A673 (cell line): ENCODE measurements at places on chromosomes 1 and 21. TPM values are rescaled to one million over a fixed set of nuclear protein-coding genes. Genes with fewer than 3 reads are reported as not detected.

DNA sequence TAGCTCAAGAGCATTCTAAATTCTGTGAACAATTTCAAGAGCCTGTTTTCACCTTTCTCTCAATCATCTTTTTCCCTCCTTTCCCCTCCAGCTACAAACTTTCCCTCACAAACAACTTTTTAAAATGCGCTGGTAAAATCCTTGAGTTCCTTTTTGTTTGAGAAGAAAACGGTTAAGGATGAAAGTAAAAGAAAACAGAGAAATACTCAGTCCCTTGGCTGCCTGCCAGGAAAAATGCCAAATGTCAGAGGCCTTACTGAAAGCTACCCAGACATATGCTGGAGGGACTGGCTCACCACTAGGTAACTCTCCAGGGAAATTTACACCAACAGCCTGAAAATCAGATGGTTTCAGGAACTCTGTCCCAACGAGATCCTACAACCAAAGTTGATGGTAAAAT lies 11.0 kb upstream of the SERBP1 start:
- DNase-seq, result no peak
- no peaks in the 10 kb centered on the region for H3K27me3 ChIP-seq
- no peak overlapping the region for H3K27ac ChIP-seq
- H3K4me3 ChIP-seq, result no peak overlapping the region

GRCh38 chr1:53187401-53187800 lies 9.2 kb upstream of the CPT2 start:
- H3K27me3 ChIP-seq, result no peaks in the 10 kb centered on the region
- H3K4me3 ChIP-seq, result no peak overlapping the region
- no peak for DNase-seq
- H3K27ac ChIP-seq, result no peak overlapping the region
- H3K4me1 ChIP-seq, result no peaks in the 10 kb centered on the region
- no peaks in the 10 kb centered on the region for H3K36me3 ChIP-seq

DNA sequence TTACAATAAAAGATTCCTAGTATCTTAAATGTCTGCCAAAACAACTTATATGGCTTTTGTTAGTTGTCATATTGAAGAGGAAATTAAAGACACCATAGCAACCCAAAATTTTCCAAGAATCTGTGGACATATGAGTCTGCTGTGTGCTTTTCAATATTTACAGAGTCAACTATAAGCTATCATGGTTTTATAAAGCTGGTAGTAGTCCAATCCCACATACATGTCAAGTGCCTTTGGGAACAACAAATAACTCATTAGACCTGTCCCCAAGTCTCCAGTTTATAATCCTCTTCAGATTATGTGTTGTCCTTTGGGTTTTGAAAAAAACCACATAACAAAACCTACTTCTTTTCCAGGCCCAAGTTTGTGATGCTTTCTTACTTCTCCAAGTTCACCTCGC lies 293.8 kb upstream of the USP25 start:
- no peaks in the 10 kb centered on the region for H3K36me3 ChIP-seq
- no peak overlapping the region for H3K27ac ChIP-seq
- H3K4me3 ChIP-seq, result no peak overlapping the region
- no peak for DNase-seq
- H3K4me1 ChIP-seq, result no peaks in the 10 kb centered on the region

- H3K4me3 ChIP-seq, result no peak overlapping the region
- H3K27me3 ChIP-seq, result no peaks in the 10 kb centered on the region
- no peak overlapping the region for H3K27ac ChIP-seq
- H3K36me3 ChIP-seq, result no peaks in the 10 kb centered on the region
Measured at GRCh38 chr1:9302745-9303524, 10.2 kb downstream of the SPSB1 start.

DNA sequence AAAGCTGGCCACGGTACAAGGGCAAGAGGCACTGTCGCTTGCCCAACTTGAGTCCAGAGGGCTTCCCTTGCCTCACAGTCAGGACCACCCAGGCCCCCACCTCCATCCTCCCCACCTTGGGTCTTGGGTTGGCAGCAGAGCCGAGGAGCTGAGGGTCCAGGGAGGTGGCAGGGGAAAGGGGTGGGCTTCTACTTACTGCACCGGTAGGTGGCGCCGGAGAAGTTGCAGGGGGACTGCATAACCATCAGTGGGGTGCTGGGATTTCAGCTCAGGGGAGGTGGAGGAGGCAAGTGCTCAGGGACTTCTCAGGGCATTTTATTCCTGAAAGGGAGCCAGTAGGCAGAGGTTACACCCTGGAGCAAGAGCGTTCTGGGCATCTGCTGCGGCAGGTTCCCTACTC lies 44.0 kb downstream of the TRIM62 start:
- H3K4me1 ChIP-seq, result peaks cover 8% of the 10 kb centered on the region
- no peaks in the 10 kb centered on the region for H3K36me3 ChIP-seq
- peak; percentile 72 for DNase-seq
- no peak overlapping the region for H3K27ac ChIP-seq
- no peak overlapping the region for H3K4me3 ChIP-seq

DNA sequence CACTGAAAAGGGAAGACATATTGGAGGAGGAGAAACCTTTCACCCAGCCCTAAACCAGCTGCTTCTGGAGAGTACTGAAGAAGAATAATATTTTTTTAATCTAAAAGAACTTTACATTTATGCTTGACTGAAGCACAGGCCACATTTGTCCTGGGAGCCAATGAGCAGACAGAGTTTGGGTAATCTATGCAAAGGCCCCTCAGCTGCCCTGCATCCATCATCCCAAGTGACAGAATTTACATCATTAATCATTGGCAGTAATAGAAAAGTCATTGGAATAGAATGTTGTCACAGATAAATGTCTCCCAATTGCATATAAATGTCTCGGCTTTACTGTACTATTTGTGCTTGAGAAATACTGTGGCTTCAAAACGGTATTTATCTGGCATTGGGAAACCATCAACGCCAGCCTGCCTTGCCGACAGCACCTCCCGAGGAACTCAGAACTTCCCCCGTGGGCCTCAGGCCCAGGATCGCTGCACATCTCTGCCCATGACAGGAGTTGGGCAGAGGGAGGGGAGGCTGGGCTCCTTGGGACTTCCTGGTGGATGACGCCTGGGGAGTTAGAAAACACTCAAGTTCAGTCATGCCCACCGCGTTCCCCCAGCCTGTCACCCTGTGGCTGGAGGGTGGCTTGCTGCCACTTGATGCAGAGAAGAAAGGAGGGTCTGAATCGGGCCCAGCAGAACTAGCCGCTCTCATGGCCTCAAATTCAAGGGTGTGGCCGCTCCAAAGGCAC lies 133.1 kb downstream of the CAMTA1 start:
- H3K27ac ChIP-seq, result no peak overlapping the region
- H3K4me3 ChIP-seq, result no peak overlapping the region
- DNase-seq, result no peak
- H3K36me3 ChIP-seq, result no peaks in the 10 kb centered on the region
- H3K27me3 ChIP-seq, result no peaks in the 10 kb centered on the region

DNA sequence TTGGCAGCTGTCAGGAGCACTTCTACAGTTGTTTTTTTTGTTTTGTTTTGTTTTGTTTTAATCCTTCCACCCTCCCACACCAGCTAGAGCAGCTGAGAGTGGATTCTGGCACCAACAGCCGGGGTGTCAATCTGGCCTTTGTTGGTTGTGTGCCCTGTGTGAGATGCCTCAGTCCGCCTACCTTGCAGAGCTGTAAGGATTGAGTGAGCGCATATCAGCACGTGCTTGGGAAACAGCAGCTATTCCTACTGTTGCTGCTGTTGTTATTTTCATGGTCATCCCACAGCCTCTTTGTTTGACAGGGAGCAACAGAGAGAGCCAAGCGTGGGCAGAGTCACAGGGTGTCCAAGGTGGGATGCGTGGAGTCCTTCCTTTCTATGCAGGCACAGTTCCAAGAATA lies 50.4 kb downstream of the PGBD5 start:
- H3K36me3 ChIP-seq, result no peaks in the 10 kb centered on the region
- no peak for DNase-seq
- H3K27me3 ChIP-seq, result peaks cover 5% of the 10 kb centered on the region

- H3K4me1 ChIP-seq, result peaks cover 89% of the 10 kb centered on the region
- no peaks in the 10 kb centered on the region for H3K27me3 ChIP-seq
- no peak overlapping the region for H3K27ac ChIP-seq
- no peaks in the 10 kb centered on the region for H3K36me3 ChIP-seq
- DNase-seq, result no peak
Measured at GRCh38 chr21:15057285-15057684, 7.5 kb downstream of the NRIP1 start.

DNA sequence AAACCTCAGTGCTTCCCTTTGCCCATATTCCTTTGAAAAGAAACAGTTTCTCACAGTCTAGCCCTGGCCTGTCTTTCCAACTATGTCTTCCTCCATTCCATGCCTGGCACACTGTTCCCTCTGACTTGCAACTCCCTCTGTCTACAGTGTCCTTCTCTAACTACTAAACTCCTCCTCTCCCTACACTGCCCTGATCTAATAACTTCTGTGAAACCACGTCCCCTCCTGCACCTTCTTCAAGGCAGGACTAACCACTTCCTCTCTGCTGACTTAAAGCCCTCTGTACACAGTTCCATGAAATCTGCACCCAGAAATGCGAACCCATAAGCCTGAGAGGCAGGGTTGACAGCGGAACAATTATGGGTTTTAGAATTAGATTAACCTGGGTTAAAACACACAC lies 62.2 kb upstream of the ATP1B1 start:
- H3K36me3 ChIP-seq, result no peaks in the 10 kb centered on the region
- DNase-seq, result no peak
- H3K4me3 ChIP-seq, result no peak overlapping the region
- H3K27ac ChIP-seq, result no peak overlapping the region
- no peaks in the 10 kb centered on the region for H3K27me3 ChIP-seq

DNA sequence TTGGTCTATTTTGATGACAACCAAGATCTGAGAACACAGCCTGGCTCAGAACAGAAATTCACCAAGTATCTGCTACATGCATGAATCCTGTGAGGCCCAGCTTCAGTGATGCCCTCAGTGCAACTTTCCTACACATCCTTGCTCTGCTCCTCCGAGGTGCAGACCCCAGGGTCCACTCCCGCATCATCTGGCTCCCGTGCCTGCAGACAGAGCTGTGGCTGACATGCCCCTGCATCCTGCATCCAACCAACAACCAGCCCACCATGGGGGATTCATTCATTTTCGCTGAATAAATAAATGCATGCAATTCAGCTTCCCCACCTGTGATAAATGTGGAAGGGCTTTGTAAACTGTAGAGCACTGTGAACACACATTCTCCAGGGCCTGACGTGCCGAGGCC lies 112.3 kb downstream of the GLIS1 start:
- no peak for DNase-seq
- no peak overlapping the region for H3K27ac ChIP-seq
- no peak overlapping the region for H3K4me3 ChIP-seq
- H3K36me3 ChIP-seq, result no peaks in the 10 kb centered on the region

- no peak for DNase-seq
- H3K27ac ChIP-seq, result no peak overlapping the region
- H3K36me3 ChIP-seq, result no peaks in the 10 kb centered on the region
Measured at GRCh38 chr1:202694314-202694713, 15.9 kb downstream of the SYT2 start.

- DNase-seq, result no peak
- H3K27ac ChIP-seq, result no peak overlapping the region
- no peaks in the 10 kb centered on the region for H3K4me1 ChIP-seq
- no peaks in the 10 kb centered on the region for H3K27me3 ChIP-seq
Measured at GRCh38 chr1:15180189-15180588, 26.6 kb downstream of the TMEM51 start.

DNA sequence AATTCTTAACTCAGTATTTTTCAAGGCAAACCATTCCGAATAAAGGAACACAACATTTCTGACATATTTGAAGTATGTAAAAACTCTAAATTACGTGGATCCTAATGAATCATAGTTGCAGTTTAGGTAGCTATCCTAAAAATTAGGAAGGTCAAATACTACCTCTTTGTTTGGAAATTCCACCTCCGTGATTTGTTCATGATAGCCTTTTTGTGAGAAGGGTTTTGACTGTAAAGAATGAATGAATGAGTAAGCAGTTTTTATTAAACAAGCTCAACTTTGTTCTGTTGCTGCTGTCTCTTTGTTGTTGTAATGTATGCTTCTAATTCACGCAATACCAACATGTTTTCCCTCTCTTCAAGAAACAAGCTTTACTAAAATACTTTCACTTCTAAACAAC lies 840.4 kb downstream of the USP25 start:
- no peaks in the 10 kb centered on the region for H3K27me3 ChIP-seq
- H3K27ac ChIP-seq, result no peak overlapping the region
- no peaks in the 10 kb centered on the region for H3K4me1 ChIP-seq
- no peaks in the 10 kb centered on the region for H3K36me3 ChIP-seq

DNA sequence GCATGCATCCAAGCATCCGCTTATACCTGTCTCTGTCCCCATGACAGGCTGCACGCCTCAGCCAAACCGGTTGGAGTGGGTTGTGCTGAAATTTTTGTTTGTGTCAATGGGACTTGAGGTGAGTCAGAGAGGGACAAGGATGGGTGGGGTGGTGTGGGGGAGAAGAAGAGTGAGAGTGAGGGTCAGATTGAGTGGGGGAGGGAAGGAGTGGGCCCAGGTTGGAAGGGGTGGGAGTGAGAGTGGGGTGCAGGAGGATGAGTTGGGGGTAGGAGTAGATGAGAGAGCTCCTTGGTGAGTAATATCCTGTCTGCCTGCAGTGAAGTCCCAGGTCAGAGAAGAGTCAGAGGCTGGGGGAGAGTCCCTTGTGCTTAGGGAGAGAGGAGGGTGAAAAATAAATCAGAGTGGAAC lies 3.3 kb upstream of the NECTIN4 start:
- H3K36me3 ChIP-seq, result no peaks in the 10 kb centered on the region
- DNase-seq, result no peak
- peaks cover 3% of the 10 kb centered on the region for H3K27me3 ChIP-seq
- H3K27ac ChIP-seq, result no peak overlapping the region

DNA sequence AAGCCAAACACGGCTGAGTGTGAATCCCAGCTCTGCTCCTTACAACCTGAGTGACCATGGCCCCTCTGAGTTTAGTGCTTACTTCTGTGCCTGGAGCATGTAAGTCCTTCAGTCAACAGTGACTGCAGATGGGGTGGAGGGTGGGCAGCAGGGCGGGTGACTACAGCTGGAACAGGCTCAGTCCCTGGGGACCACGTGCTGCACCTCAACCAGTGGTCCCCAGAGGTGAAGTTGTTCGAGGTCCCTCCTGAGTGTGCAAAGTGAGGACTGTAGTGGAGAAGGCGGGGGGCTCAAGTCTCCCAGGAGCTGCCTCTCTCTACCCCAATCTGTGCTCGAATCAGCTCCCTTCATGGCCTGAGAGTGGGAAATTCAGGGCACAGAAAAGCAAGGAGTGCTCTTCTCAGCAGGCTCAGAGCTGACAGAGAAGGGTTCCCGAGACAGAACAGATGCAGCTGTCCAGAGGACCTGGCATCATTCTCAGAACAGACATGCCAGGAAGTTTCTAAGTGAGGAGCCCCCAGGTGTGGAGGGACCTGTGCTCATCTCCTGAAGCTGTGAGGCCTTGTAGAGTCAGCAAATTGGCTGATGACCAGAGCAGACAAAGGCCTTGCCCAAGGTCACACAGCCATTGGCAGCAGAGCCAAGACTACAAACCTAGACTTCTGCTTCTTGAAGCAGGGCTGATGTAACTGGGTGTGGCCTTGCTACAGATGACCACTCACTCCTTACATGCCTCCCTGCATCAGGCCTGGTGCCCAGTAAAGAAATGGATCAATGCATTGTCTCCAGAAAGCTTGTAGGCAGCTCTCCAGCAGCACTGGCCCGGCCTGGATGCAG lies 61.7 kb upstream of the EDN2 start:
- H3K4me3 ChIP-seq, result no peak overlapping the region
- no peaks in the 10 kb centered on the region for H3K27me3 ChIP-seq
- H3K36me3 ChIP-seq, result no peaks in the 10 kb centered on the region
- no peak overlapping the region for H3K27ac ChIP-seq

GRCh38 chr1:34906756-34907155 lies 22.7 kb downstream of the DLGAP3 start:
- DNase-seq, result no peak
- H3K27me3 ChIP-seq, result peaks cover 29% of the 10 kb centered on the region
- no peak overlapping the region for H3K27ac ChIP-seq
- H3K36me3 ChIP-seq, result no peaks in the 10 kb centered on the region
- H3K4me1 ChIP-seq, result no peaks in the 10 kb centered on the region

Gene NCF2
- total RNA-seq, result not detected in 2 replicates

Gene PRKAA2
- 0.11 and 0.20 TPM in 2 replicates for total RNA-seq

Gene TMPRSS2
- total RNA-seq, result not detected in 2 replicates

Gene HMGN1
- total RNA-seq, result 447 and 457 TPM in 2 replicates
